ENCODE measurements at places on chromosomes 12 and 14. TPM values are rescaled to one million over a fixed set of nuclear protein-coding genes. Genes with fewer than 3 reads are reported as not detected.
A peak's percentile ranks its signal among the peaks of the same experiment; 100 is the strongest.

The RTL1 gene
- total RNA-seq: 1.5 TPM

DNA sequence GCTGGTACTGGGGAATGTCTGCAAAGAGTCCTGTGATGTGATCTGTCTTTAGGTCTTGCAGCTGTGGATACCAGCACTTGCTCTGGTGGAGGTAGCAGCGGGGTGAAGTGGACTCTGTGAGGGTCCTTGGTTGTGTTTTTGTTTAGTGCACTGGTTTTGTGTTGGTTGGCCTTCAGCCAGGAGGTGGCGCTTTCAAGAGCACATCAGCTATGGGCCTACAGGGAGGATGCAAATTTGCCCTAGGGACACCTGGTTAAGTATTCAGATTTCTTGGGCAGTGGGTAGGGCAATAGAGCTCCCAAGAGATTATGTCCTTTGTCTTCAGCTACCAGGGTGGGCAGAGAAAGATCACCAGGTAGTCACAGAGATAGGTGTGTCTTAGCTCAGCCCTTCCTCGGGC lies 63.8 kb downstream of the PTGER2 start:
- no peaks in the 10 kb centered on the region for H3K36me3 ChIP-seq
- H3K4me3 ChIP-seq: no peak overlapping the region
- no peak overlapping the region for H3K27ac ChIP-seq
- no peaks in the 10 kb centered on the region for H3K4me1 ChIP-seq

The MGP gene
- total RNA-seq: 5.4 TPM

The SYCP3 gene
- total RNA-seq: not detected

The AQP5 gene
- total RNA-seq: 0.97 TPM

The LBHD2 gene
- not detected for total RNA-seq

GRCh38 chr12:3777206-3777809 lies 24.4 kb upstream of the CRACR2A start:
- no peak overlapping the region for H3K27ac ChIP-seq
- no peak overlapping the region for H3K4me3 ChIP-seq
- peaks cover 16% of the 10 kb centered on the region for H3K27me3 ChIP-seq
- no peaks in the 10 kb centered on the region for H3K36me3 ChIP-seq
- DNase-seq: no peak
- no peaks in the 10 kb centered on the region for H3K4me1 ChIP-seq

GRCh38 chr12:88267630-88268029 lies 125.5 kb downstream of the TMTC3 start:
- H3K27me3 ChIP-seq: no peaks in the 10 kb centered on the region
- no peak overlapping the region for H3K4me3 ChIP-seq
- DNase-seq: no peak
- no peaks in the 10 kb centered on the region for H3K36me3 ChIP-seq

GRCh38 chr14:75417674-75418073 lies 10.1 kb upstream of the JDP2 start:
- no peak for DNase-seq
- peaks cover 20% of the 10 kb centered on the region for H3K4me1 ChIP-seq
- no peaks in the 10 kb centered on the region for H3K27me3 ChIP-seq
- H3K27ac ChIP-seq: no peak overlapping the region
- peak overlapping the region; percentile 9 for H3K4me3 ChIP-seq

DNA sequence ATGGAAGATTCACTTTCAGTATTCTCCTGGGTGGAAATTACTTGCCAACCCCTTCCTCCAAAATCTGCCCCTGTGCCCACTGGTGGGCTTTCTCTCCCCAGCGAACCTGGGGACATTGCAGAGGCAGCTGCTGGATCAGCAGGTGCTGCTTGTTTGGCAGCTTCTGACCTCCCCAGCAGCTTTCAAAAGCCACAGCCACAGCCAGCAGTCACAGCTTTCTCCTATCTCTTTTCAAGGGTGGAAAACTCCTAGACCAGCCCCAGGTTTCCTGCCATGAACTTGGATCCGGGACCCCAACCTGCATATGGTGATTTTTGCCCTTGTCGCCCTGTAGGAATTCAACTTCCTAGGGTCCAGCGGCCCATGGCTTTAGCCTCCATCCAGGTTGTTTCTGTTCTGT lies 330.8 kb downstream of the ADAMTS20 start:
- H3K4me3 ChIP-seq: no peak overlapping the region
- no peaks in the 10 kb centered on the region for H3K27me3 ChIP-seq
- no peak overlapping the region for H3K27ac ChIP-seq
- no peaks in the 10 kb centered on the region for H3K4me1 ChIP-seq
- peaks cover 4% of the 10 kb centered on the region for H3K36me3 ChIP-seq

GRCh38 chr14:53306267-53306721 lies 153.2 kb upstream of the DDHD1 start:
- no peak overlapping the region for H3K27ac ChIP-seq
- H3K27me3 ChIP-seq: peaks cover 3% of the 10 kb centered on the region
- no peak for DNase-seq
- H3K36me3 ChIP-seq: no peaks in the 10 kb centered on the region

DNA sequence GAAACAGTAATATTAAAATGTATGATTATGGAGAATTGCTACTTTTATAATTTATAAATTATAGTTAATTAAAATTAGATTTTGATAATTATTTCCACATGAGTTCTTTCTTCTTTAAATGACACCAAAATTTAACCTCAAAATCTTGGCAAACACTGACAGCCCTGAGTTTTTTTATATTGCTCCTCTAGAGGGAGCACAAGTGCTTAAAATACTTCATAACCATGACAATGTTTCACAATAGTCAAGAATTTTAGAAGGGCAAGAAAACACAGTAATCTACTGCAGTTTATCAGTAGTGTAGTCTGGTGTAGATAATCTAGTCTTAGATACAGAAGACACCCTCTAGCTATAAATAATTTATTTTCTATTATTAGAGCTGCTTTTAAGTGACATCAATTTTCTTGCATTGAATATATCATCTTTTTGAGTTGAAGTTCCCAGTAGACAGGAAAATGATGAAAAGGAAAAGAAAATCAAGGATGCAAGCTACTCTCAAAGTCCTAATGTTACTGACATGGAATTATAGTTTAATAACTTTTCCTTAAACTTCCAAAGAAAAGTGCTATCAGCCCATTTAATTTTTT lies 14.3 kb upstream of the PTGER2 start:
- H3K36me3 ChIP-seq: no peaks in the 10 kb centered on the region
- H3K27me3 ChIP-seq: peaks cover 13% of the 10 kb centered on the region
- no peak for DNase-seq
- no peak overlapping the region for H3K27ac ChIP-seq

DNA sequence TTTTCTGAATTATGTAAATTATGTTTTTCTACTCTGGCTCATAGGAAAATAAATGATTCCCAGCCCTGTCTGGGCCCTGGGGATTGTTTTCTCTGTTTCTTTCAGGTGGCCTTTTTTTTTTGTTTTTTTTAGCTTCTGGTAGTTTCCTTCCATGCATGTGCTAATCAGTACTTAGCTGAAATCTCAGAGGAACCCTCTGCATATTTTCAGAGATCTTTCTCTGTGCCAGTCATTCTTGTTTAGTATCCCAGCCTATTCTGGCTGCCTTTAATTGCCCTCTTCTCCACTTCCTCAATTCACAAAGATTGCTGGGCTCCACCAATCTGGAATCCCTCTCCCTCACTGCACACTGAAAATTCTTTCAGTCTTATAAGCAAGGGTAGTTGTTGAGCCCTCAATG lies 46.9 kb downstream of the CNOT2 start:
- no peak for DNase-seq
- H3K4me1 ChIP-seq: peaks cover 4% of the 10 kb centered on the region
- H3K36me3 ChIP-seq: peaks cover 50% of the 10 kb centered on the region
- no peak overlapping the region for H3K4me3 ChIP-seq
- no peak overlapping the region for H3K27ac ChIP-seq
- H3K27me3 ChIP-seq: no peaks in the 10 kb centered on the region

DNA sequence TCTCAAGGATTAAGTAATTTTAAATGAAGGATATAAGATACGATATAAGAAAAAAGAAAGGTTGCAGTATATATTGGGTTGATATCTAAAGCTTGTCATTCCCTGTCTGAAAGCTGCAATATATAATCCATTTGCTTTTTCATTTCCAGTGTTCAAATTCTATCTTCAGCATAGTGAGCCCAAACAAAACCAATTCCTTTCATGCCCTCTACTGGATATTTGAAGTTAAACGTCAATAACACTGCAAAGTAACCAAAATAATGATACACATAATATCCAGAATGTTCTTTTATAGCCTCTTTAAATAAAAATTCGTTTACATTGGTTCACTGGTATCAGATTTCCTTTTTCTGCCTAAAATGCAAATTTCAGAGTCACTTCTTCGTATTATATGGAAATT lies 64.5 kb upstream of the DAAM1 start:
- H3K27ac ChIP-seq: no peak overlapping the region
- H3K27me3 ChIP-seq: peaks cover 13% of the 10 kb centered on the region
- no peak for DNase-seq
- H3K4me1 ChIP-seq: peaks cover 5% of the 10 kb centered on the region
- H3K4me3 ChIP-seq: no peak overlapping the region

DNA sequence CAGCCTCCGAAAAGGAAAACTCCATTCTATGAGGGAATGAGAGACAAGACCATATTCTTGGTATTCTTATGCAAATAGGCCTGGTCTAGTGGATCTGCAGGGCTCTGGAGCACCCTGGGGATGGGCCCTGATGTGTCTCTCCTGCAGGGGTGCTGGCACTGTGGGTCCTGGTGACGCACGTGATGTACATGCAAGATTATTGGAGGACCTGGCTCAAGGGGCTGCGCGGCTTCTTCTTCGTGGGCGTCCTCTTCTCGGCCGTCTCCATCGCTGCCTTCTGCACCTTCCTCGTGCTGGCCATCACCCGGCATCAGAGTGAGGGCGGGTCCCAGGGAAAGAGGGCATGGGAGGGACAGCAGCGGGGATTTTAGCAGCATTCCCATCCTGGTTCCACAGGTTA lies 5.8 kb downstream of the SLC48A1 start:
- H3K27me3 ChIP-seq: peaks cover 7% of the 10 kb centered on the region
- H3K4me3 ChIP-seq: peak overlapping the region; percentile 62
- peaks cover 12% of the 10 kb centered on the region for H3K4me1 ChIP-seq
- peak overlapping the region; percentile 74 for H3K27ac ChIP-seq
- no peaks in the 10 kb centered on the region for H3K36me3 ChIP-seq

- peaks cover 14% of the 10 kb centered on the region for H3K27me3 ChIP-seq
- H3K4me3 ChIP-seq: no peak overlapping the region
- no peak overlapping the region for H3K27ac ChIP-seq
- H3K36me3 ChIP-seq: no peaks in the 10 kb centered on the region
- H3K4me1 ChIP-seq: no peaks in the 10 kb centered on the region
These were observed 399.8 kb downstream of the RGS6 start for GRCh38 chr14:72332046-72332445.

GRCh38 chr12:101238306-101238705 lies 28.3 kb upstream of the SLC5A8 start:
- no peaks in the 10 kb centered on the region for H3K36me3 ChIP-seq
- H3K4me3 ChIP-seq: no peak overlapping the region
- no peaks in the 10 kb centered on the region for H3K4me1 ChIP-seq

The ACACB gene
- total RNA-seq: 22.7 TPM

The VPS33A gene
- total RNA-seq: 33.0 TPM

The SOCS2 gene
- total RNA-seq: 4.4 TPM

The P2RX2 gene
- total RNA-seq: 2.8 TPM

The NID2 gene
- 8.3 TPM for total RNA-seq

GRCh38 chr14:53850714-53851296 lies 105.8 kb downstream of the BMP4 start:
- DNase-seq: no peak
- H3K4me3 ChIP-seq: no peak overlapping the region
- H3K36me3 ChIP-seq: no peaks in the 10 kb centered on the region
- no peaks in the 10 kb centered on the region for H3K27me3 ChIP-seq
- H3K4me1 ChIP-seq: peaks cover 18% of the 10 kb centered on the region

The TAS2R8 gene
- total RNA-seq: not detected
